ENCODE measurements at places on chromosomes 3 and 15.

DNA sequence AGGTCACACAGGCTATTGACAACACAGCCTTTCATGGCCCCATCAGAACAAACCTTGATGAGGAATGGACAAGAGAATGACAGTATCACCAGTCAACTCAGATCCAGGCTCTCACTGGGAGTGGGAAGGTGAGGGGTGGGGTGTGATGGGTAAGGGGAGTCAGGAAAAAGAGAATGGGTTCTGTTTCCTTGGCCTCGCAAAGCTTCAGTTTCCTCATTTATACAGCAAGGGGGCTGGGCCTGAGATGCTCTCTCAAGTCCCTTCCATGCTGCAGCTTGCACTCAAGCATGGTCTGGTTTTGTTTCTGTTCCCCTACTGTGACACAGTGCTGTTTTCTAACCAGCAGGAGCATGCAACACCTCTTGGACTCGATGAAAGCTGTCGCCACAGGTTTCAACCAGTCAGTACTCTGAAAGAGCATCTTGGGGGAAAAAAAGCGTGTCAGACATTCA is 65.7 kb upstream of the IL12A start:
- DNase-seq, result no peak

DNA sequence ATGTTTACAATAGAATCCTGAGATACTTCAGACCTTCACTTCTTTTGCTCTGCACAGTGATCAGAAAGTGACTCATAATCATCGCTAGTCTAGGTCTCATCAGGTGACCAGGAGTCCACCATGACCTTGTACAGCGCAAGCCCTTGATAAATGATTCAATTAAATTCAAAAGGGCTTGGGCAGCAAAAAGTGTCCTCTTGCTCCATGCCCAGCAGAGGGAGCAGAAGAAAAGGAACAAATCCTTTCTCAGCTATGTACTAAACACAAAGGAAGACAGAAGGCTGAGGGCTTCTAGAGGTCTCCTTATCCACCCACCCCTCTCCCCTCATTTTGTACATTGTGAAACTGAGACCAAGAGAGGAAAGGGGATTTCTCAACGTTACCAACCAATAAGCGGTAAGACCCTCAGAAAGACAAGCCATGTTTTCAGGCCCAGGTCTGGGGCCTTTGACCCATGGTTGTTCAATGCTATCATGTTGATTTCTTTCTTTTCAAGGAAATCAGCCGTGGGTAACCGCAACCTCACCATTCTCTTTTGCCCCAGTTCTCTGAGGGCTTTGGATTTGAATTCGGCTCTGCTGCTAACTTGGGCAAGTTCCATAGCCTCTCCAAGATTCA is 74.8 kb downstream of the AQP9 start:
- no peak for DNase-seq

DNA sequence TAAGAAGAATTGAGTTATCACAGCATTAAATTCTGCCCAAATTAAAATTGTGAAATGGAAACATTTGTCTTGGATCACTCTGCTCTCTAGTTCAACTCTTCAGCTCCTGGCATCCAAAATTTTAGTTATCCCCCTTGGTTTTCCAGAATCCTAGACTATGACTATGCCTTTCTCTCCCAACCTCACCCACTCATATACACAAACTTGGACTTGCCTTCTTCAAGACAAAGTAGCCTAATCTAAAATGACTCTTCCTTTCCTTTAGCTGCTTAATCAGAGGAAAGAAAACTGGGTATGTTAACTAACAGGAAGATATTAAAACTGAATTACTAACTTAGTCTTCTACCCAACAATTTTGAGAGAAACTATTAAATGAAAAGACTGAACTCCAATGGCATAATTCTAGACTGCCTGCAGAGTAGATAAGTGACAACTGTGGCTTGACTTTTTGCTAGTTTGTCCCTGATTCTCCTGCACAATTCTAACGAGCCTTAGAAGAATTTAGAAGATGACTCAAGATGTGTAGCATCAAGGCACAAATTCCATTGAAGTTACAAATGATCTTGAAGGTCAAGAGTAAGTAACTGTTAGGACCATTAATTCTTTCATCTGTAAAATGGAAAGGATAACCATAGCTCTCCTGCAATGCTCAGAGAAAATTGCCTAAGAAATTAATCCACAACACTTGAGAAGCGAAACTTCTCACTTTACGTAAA is 5.2 kb upstream of the GOLIM4 start:
- no peak for DNase-seq

GRCh38 chr3:44186111-44186672 is 55.5 kb upstream of the TOPAZ1 start:
- no peak for DNase-seq

DNA sequence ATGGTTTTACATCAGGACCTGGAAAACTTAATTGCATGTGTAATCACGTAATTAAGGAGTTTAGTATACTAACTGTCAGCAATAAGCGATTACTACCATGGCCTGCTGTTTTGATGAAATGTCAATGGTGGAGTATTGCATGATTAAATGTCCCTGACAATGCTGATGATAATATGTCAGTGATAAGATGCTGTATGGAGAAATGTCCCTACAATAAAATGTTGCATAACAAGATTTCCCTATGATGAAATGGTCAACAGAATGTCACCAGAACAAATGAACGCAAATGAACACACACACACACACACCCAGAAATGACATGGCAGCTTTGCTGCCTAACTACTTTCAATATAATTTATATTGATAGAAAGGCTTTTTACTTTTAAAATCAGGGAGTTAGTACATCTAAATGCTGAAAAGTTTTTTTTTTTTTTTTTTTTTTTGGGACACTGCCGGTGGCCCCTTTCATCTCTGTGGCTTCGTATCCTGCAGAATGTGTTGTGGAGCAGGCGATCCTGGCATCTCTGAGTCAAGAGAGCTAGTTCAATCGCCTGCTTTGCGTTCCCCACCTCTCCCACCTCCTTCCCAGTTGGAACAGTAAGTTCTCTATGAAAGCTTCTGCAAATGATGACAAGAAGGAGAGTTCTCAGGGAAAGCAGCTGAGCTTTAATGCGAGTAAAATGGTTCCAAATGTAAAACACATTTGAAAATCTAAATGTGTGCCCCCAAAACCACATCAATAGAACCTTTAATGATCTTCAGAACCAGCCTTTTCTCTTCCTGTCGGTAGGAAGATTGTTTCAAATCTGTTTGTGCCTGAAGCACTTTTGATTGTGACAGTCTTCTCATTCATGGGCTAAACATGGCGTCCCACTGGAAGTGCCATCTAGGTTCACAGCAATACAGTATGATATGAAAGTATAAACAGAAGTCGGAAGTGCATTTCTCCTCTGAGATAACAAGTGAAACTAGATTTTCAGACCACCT is 170.1 kb upstream of the GBE1 start:
- DNase-seq, result no peak

DNA sequence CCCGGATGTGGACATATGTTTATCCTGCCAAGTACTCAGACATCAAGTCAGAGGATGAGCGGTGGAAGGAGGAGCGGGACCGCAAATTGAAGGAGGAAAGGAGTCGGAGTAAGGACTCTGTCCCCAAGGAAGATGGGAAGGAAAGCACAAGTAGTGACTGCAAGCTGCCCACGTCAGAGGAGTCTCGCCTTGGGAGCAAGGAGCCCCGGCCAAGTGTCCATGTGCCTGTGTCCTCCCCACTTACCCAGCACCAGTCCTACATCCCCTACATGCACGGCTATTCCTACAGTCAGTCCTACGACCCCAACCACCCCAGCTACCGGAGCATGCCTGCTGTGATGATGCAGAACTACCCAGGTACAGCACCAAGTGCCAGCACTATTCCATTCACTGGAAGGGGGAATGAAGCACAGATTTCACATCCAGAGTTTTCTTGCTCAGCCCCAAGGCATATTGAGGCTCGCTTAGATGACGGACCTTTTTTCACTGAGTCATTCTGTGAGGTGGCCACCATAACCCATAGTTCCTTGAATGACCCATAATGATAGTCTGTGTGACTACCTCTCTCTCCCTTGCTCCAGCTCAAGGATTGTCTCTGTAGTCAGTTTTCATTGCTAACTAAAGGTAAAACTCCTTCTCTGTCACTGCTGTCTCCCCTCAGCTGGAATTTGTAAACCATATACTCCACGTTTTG is 97.1 kb downstream of the RBPMS2 start:
- no peak for DNase-seq

Data from stimulated activated CD4-positive, alpha-beta T cell treated with anti-CD3 and anti-CD28 coated beads, TNF-alpha, amount 100 ng/mL, for 24 hours (primary cell).